ENCODE measurements at places on chromosomes 6 and 20.

- no peak for DNase-seq
Observed at GRCh38 chr6:119083007-119083406, 4.5 kb upstream of the FAM184A start.

DNA sequence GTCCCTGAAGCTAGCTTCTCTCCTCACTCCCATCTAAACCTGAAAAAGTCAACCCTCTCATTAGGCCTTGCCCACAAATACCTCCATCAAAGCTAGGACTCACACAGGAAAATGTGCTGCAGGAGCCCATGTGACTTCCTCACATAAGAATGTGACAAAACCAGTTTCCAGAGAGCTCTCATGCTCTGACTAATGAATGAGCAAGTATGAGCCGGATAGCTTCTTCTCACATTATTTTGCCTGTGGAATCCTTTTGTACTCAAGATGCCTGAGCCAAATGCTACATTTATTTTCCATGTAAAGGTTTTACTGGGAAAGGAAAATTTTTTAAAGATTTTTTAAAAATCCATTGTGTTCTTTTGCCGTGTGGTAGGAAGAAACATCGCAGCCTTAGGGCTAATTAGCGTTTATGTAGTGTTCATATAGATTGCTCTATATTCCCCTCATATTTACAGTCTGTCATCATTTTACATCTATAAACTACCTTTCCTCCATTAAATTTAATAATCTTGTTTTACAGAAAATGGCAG, 68.6 kb upstream of the CCN6 start:
- DNase-seq, result no peak

GRCh38 chr20:52869698-52870501, 102.3 kb upstream of the TSHZ2 start:
- no peak for DNase-seq

DNA sequence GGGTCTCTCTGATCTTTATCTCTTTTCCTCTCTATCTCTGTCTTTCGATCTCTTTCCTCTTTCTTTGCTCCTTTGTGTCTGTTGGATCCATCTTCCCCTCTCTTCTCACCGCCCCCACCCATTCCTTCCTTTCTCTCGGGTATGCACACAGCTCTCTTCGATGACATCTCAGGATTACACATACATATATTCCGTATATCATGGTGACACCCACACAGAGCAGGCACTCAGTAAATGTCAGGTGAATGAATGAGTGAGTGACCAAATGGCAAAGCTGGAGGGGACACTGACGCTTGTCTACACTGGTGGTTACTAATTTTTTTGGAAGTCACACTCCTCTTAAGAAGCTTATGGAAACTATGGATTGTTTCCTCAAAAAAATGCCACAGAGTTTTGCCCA, 9.9 kb downstream of the VSTM2L start:
- DNase-seq, result no peak

Data from cerebellar nuclear complex (tissue), 1 donor.